Right kidney (tissue), 9 donors: ENCODE measurements at places on chromosomes 6 and 20.

- no peak for DNase-seq
Measured at GRCh38 chr6:8858854-8859331, 423.5 kb upstream of the SLC35B3 start.

- DNase-seq: peak; percentile 63
Measured at GRCh38 chr6:77463861-77464494, 687 bp upstream of the HTR1B start.

DNA sequence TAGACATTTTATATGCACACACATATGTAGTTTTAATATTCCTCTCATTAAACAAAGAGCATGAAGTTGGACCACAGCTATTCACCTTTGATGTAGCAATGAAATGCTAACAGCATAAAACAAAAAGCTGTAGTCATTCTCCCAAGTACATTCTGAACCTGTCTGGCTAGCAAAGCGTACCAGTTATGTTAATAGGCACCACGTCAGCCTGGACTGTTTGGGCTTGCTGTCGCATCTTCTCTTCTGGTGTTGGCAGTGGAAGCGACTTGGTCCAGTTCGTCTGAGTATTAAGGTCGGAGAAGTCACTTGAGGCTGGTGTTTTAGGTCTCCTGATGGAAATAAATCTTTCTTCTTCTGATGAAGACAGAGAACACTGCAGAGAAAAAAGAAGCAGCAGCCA, 42.8 kb downstream of the HEBP2 start:
- DNase-seq: no peak

GRCh38 chr6:28401172-28401571, 1.6 kb upstream of the ZSCAN12 start:
- DNase-seq: no peak

GRCh38 chr6:2752477-2753109, 1.9 kb upstream of the MYLK4 start:
- DNase-seq: no peak

DNA sequence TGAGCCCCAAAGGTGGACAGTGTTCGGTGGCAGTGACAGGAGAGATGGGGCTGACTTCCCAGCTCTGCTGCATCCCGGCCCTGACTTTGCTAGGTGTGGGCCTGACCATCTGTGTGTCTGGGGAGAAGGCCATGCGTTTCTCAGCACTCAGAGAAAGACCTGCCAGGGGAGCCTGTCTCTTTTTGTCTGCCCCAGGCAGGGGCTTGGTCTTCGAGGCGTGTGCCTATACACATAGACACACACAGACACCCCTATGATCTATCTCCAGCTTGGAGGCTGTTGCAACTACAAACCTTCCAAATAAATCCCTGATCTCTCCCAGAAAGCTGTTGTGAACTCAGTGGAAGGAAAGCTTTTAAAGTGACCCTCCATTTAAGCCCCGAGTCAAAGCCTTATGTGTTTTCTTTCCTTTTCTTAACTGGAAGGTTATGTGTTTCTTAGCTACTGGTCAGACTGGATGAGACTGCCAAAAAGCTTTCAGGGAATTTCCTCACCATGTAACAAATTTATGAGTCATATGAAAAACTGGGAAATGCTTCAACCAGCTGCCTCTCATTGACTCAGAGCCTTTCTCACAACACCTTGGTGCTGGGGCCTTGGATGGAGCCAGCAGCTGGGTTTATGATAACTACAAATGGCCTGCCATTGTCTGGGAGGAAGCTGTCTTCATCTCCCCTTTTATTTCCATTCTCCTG, 102.6 kb downstream of the CDC5L start:
- no peak for DNase-seq

DNA sequence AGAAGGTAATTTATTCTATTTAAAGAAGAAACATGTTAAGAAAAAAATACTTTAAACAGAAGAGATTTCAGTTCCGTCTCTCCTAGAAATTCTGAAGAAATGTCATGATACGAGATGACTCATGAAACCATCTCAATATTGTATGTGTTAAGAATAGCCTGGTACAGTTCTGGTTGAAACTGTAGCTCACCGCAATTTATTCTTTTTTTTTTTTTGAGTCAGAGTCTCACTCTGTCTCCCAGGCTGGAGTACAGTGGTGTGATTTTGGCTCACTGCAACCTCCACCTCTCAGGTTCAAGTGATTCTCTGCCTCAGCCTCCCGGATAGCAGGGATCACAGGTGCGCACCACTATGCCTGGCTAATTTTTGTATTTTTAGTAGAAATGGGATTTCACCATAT, 103.3 kb downstream of the ARHGAP18 start:
- no peak for DNase-seq

GRCh38 chr6:22436134-22436533, 133.2 kb upstream of the HDGFL1 start:
- no peak for DNase-seq

GRCh38 chr6:1599469-1599868, 10.2 kb upstream of the FOXC1 start:
- DNase-seq: no peak

- no peak for DNase-seq
Measured at GRCh38 chr6:88722686-88723085, 240.7 kb downstream of the RNGTT start.

- DNase-seq: no peak
Measured at GRCh38 chr6:10719296-10719963, 3.4 kb upstream of the TMEM14C start.

DNA sequence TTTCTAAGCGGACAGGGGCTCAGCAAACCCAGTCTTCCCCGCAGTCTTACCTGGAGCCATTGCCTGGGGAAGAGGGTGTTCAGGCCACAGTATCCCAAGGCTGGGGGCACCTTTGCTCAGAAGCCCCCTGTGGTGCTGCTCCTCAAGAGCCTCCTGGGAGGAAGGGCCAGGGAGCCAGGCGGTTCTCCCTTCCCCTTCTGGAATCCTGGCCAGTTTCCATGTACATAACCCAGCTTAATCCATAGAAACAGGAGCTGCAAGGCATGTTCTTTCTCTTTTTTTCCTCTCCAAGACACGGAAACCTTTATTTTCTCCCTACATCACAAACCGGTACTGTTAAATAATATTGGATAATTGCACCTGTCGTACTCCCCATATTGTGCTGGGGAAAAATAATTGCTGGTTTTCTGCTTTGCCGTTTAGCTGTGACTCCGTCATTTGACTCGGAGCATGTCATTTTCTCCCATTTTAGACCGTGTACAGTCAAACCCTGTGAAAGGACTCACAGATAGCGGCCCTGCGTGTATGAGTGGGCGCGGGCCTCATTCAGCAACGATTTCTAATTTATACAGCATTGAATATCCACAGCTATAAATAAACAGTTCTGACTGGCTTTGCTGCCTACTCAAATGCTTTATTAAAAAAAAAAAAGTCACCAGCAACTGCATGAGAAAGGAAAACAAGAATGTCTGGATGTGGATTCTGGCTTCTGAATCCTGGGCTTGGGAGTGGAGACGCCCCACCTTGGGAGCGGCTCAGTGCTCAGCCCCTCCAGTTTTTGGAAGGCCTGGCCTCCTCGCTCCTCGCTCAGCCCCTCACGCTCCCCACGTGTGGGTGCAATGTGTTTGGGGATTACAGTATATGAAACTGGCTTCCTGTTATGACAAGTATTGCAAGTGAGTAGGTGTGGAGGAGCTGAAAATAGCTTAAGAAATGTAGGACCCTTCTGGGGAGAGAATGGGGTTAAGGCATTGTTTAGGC, 67.3 kb downstream of the ADTRP start:
- DNase-seq: peak; percentile 9

- DNase-seq: no peak
Measured at GRCh38 chr20:51440589-51440988, 101.9 kb downstream of the NFATC2 start.

DNA sequence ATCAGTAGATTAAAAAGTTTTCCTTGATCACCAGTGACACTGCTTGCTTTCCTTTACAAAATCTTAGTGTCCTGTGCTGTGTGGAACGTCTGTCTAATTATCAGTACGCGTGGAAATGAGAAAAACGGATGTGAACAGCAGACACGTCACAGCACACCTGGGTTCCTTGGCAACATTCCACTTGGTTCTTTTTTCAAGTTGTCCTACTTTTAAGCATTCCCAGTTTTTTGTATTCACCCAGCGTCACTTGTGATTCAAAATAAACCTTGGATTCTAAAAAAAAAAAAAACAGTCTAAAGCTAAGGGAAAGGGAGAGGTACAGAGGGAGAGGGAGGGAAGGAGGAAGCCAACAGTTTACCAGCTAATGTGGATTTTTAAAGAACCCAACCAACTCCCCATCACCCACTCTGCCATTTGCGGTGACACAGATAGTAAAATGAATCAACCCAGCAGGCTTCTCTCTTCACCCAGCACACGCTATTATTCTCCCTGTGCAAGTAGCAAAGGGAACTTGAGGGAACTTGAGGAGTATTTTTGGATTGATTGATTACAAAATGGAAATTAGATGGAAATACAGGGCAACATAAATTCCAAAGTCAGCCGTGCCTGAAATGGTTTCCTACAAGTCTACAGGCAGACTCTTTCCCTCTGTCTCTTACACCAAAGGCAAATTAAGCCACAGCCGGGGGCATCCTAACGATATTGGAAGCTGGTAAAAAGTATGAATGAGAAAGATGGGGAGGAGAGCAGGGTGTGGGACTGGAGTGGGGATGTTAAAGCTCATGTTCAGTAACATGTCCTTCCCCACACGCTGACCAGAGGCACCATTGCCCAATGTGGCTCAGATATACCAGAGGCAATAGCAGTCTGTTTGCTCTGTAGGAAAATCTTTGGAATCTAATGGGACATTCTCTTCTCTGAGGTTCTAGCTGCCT, 129.8 kb downstream of the SASH1 start:
- DNase-seq: peak; percentile 39

DNA sequence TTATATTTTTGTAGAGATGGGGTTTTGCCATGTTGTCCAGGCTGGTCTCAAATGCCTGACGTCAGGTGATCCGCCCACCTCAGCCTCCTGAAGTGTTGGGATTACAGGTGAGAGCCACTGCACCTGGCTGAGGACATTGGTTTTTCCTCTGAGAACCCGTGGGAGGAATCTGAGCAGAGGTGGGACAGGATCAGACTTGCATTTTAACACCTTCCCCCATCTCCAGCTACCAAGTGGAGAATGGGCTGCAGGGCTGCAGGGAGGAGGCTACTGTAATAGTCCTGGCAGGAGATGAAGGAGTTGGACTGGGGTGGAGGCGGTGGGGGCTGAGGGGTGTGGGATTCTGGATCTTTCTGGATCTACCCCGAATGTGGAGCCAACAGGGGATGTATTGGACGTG, 24.5 kb downstream of the FAM110A start:
- no peak for DNase-seq

- DNase-seq: no peak
Measured at GRCh38 chr6:43494321-43494720, 15.8 kb downstream of the LRRC73 start.

DNA sequence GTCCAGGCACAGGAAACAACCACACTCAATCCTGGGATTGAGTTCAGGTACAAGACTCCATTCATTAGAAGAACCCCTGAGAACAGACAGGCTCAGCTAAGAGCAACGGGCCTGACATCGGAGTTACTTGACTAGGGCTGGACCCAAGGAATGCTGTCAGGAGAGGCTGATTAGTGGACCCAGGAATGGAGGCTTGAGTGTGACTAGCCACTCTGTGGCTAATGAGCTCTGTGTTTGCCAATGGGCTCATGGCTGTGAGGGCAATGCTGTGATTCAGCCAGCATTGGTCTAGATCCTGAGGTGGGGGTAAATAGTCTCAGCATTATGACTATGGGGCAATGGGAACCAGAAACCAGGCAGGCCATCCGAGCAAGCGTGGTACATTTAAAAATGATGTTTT, 71.8 kb downstream of the RIOK1 start:
- DNase-seq: no peak

- DNase-seq: peak; percentile 15
Measured at GRCh38 chr6:164039954-164040375, 625.4 kb downstream of the QKI start.

DNA sequence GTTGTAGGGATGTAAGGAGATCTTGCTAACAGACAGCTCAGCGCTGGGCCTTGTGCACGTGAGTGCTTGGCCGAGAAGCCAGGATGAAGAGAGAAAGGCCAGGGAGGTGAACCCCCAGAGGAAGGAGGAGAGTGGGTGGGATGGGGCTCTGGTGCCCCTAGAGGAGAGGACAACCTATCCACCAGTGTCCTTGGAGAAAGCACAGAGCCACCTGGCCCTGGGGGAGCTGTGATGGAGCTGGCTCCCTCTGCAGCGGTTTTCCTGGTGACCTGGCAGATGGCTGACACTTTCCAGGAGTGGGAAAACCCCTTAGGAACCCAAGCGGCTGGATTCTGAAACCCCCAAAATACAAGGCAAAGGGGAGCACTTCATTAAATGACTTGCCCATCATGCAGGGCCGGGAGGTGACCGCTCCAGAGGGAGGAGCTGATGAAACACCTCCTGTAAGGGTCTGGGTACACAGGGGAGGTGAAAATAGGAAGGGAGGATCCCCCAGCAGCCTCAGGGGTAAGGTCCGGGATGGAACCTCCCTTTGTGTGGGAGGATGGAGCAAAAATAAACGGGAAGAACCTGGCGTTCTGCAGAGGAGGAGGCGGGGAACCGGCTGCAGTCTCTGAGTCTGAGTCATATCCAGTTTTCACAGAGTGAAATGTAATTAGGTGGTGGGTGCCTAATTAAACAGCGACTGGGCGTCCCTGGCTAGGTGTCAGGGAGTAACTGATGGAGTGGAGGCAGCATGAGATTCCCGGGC, 80.4 kb downstream of the SULF2 start:
- no peak for DNase-seq

- DNase-seq: peak; percentile 69
Measured at GRCh38 chr6:28207510-28208110, 17.5 kb upstream of the ZSCAN9 start.

- no peak for DNase-seq
Measured at GRCh38 chr6:19413323-19413722, 423.8 kb upstream of the ID4 start.

GRCh38 chr6:131724114-131724513, 13.3 kb upstream of the CTAGE9 start:
- no peak for DNase-seq

GRCh38 chr6:156974830-156975261, 197.7 kb downstream of the ARID1B start:
- DNase-seq: no peak

GRCh38 chr20:3479759-3480615, 9.2 kb downstream of the ATRN start:
- DNase-seq: no peak

GRCh38 chr6:137414599-137414998, 79.6 kb downstream of the OLIG3 start:
- no peak for DNase-seq

GRCh38 chr6:41336824-41337223, 1.4 kb downstream of the NCR2 start:
- DNase-seq: no peak

DNA sequence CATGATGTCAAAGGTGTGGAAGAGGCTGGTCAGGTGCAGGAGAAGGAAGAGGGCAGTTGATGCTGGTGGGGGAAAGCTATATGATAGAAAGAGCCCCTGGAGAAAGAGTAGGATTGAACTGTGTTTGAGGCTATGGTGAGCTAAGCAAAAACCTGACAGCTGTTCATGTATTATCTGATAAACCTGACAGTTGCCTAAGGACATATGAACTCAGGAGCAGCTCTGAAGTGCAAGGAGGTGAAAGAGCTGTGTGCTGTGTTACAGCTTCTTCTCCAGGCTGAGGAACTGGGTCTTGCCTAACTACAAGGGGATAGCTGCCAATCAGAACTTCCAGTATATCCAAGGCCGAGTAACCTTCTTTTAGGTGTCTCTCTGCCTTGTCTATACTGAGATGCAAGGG, 81.8 kb downstream of the LCA5 start:
- DNase-seq: no peak
